Substantia nigra (tissue), 51 donors: ENCODE measurements at places on chromosomes 12 and 14.

DNA sequence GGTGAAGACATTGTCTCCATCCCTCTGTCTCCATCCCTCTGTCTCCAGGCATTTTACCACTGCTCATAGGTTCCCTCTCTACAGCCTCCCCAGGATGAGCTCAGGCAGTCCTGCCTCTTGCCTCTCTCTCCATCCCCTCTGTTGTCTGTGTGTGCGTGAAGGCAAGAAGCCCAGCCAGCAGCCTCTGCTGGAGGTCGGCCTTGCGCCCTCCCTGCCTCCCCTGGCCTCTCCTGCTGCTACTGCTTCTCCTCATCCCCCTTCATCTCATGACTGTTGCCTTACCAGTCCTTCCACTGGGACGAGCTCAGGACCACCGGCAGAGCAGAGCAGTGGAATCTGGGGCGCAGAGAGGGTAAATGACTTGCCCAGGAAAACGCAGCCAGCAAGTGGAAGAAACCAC lies 3.2 kb downstream of the KRT80 start:
- no peak for DNase-seq

DNA sequence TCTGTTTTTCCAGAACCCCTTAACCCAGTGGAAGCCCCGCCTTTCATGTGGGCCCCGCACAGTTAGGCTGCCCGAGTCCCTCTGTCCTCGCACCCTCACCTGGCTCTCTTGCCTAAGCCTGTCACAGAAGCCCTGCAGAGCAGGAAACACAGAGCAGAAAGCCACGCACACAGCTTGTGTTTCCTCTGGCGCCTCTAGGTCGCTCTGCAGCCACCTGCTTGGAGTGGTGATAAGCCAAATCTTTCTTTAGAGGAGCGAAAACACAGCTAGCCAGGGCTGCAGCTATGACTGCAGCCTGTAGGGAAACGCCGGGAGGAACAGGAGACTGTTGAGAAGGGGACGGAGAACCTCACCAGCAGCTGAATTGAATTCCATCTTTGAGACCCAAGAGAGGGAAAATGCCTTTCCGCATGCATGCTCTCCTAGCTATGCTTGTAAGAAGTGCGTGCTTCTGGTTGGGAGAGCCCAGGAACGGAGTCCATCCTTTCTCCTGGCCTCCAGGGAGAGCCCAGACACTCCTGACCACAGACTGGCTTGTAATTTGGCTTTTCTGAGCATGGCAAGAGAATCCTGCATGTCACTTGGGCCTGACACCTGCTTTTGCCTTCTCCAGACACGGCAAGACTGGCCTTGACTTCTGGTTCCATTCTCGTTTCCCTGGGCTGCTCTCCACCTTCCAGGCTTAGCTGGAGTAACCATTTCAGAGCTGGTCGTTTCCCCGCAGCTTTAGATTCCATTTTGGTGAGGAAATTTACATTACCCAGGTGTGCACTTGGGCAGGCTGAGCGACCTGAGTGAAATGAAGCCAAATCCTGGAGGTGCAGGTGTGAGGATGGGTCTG lies 301.6 kb downstream of the CACNA1C start:
- DNase-seq: no peak

DNA sequence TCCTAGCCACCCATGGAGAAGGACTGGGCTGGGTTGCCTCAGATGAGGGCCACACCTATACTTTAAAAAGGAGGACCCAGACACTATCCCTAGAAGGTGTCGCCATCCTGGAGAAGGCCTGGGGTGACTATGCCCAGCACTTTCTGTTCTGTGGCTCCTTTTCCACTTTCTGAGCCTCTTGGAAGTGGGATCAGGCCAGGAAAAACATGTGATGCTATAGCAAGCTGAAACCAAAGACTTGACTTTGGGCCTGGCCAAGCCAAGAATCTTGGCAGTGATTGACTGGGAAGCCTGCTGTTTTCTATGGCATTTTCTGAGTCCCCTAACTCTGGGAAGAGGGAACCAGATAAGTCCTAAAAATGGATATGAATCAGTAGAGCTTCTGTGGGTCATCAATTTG lies 332.3 kb downstream of the ZFP36L1 start:
- no peak for DNase-seq

GRCh38 chr14:79992407-79993198 lies 218.7 kb downstream of the DIO2 start:
- no peak for DNase-seq

DNA sequence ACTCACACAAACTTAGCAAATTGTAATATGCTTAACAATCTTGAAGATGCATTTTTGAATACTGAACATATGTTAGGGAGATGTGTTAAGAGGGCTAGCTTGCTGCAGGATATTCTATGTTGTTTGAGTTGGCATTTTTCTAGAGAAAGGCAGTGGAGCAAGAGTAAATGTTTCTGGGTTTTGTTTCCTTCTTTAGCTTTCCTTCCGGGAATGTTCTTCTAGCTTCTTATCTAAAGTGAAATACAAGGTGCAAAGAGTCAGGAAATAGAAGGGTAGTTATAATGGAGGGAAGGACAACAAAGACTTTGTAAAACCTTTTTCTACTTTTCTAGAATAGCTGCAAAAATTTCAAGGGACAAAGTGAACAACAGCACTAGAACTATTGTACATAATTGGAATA lies 77.6 kb upstream of the KCNH3 start:
- no peak for DNase-seq

- DNase-seq: no peak
These were observed 66.2 kb downstream of the CRADD start for GRCh38 chr12:93743229-93743998.

DNA sequence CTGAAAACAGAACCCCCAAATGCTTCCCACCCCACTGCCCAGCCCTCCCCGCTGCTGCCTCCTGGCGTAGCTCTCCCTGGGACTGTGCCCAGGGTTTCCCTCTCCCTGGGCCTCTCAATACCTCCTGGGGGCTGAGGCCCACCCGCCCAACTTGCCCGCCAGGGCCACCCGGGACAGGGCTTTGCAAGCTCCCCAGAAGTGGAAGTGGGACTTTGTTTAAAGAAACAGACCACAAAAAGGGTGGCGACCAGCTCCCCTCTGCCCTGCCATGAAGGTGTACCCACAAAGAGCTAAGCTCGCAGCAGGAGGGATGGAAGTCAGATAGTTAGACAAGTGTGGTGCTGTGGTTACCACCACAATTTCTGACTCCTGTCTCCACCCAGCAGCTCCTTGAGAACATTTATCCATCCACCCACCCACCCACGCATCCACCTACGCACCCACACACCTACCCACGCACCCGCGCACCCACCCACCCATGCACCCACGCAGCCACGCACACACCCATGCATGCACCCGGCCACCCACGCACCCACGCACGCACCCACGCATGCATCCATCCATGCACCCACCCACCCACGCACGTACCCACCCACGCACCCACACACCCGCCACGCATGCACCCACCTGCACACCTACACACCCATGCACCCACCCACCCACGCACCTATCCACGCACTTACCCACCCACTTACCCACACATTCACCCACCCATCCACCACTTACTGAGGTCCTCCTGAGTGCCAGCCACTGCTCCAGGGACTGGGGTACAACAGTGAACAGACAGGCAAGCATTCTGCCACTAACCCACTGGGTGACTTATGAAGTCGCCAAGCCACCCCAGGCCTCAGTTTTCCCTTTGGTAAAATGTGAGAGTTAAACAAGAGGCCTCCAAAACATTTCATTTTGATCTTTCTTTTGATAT lies 127.3 kb downstream of the SCARB1 start:
- no peak for DNase-seq

DNA sequence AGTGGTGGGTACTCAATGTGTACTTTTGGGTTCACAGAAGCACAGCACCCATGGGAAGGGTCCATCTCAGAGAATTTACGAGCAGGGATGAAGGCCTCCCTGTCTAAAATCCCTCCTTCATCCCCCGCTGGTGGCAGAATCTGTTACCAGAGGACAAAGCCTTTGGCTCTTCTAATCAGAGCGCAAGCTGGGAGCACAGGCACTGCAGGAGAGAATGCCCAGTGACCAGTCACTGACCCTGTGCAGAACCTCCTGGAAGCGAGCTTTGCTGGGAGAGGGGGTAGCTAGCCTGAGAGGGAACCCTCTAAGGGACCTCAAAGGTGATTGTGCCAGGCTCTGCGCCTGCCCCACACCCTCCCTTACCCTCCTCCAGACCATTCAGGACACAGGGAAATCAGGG lies 1.5 kb upstream of the GPR162 start:
- no peak for DNase-seq

- DNase-seq: no peak
These were observed 1089.1 kb downstream of the SLC6A15 start for GRCh38 chr12:83823386-83824045.

GRCh38 chr12:9698681-9699080 lies 29.2 kb downstream of the CLEC2D start:
- no peak for DNase-seq

GRCh38 chr14:81767266-81767995 lies 233.8 kb upstream of the SEL1L start:
- DNase-seq: no peak

DNA sequence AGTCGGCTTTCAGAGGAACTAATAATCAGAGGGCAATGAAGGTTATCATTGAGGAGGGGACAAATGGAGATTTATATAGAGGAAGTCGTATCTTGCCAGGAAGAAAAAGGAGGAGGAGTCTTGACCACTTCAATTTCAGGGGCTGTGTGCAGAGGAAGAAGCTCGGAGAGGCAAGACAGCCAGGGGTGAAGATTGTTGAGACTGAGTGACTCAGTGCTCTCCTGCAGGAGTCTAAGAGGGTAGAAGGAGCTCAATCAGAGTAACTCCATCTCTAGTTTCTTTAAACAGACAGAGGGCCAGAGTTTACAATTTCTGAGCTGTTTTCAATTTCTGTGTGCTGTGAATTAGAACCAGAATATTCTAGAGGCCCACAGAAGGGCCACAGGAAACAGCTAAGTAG lies 439.3 kb upstream of the PRICKLE1 start:
- no peak for DNase-seq
